ENCODE measurements at places on chromosomes 7 and 10. TPM values are rescaled to one million over a fixed set of nuclear protein-coding genes. Genes with fewer than 3 reads are reported as not detected.

DNA sequence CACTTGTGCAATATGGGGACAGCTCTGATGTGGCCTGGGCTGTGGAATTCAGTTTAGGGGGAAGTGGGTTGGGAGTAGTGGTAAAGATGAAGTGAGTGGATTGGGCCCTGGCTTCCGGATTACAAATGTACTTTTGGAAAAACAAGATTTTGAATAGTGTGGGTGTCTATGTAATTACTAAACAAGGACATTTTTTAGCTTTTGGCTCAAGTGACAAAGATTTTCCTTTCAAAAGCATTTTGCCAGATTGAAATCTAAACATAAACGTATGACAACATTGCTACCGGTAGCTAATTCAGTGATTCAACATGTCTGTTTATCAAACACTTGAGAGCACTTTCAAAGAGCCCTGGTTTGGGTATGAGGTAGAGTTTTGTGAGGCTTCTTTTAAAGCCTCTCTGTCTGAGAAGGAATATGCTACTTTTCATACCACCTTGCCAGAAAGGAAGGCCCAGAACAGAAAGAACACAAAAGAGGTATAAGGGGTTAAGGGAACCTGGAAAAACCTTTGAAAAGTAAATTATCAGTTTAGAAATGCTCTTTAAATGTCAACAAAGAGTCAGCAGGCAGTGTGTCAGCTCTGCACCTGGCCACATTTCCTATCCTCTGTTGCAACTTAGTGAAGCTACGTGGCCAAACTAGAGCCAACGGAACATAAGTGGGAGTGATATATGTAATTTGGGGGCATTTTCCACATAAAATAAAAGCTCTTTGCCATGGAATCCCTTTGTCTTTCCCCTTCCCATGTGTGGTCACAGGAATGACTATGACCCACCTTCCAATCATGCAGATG is 516.1 kb downstream of the NRG3 start:
- no peak for DNase-seq

Gene GCK
- not detected for total RNA-seq

- DNase-seq, result no peak
Observed at GRCh38 chr7:146345251-146345650, 228.7 kb downstream of the CNTNAP2 start.

GRCh38 chr10:123835575-123835974 is 56.0 kb downstream of the CPXM2 start:
- no peak for DNase-seq

Gene VIM
- total RNA-seq, result 0.54 TPM

DNA sequence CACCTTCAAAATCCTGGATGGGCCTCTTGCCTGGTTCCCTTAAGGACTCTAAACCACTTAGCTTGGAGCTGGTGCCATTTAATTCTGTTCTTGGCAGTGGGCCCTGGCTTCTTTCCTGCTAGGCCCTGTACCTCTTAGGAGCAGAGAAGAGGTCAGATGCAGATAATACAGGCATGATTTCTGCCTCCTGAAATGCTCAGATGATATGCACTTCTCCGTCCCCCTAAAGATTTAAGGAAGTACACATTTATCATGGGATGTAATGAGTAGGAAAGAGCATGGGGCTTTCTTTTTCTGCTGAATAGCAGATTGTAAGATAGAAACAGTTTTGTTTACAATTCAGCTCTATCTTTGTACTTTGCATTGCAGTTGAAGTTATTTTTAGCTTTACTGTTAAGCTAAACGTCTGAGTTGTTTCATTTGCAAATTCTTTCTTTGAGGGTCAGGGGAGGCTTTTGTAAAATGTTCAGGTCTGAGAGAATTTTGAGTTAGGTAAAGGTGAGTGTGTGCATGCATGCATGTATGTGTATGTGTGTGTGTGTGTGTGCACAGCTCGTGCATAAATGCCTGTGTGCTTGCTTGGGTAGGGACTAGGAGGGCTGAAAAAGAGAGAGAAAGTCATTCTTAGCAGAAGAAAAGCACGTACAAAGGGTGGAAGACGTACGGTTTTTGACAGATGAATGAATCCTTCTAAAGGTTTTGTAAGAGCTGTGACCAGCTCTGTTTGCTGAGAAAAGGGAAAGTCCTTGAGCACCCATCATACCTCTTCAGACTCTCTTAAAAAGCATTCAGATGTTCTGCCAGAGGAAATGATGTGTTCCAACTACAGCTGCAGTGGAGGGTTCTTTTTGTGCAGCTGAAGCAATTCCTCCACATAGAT is 364.2 kb downstream of the AUTS2 start:
- DNase-seq, result no peak

GRCh38 chr10:68301790-68302502 is 29.9 kb upstream of the HNRNPH3 start:
- DNase-seq, result peak; percentile 78

- no peak for DNase-seq
Observed at GRCh38 chr10:85849315-85849714, 517.3 kb downstream of the GRID1 start.

Gene MRLN
- not detected for total RNA-seq

GRCh38 chr7:123773481-123773880 is 24.7 kb upstream of the WASL start:
- no peak for DNase-seq

Gene CALML5
- total RNA-seq, result not detected

GRCh38 chr10:17431871-17432311 is 22.5 kb downstream of the ST8SIA6 start:
- DNase-seq, result peak; percentile 46

DNA sequence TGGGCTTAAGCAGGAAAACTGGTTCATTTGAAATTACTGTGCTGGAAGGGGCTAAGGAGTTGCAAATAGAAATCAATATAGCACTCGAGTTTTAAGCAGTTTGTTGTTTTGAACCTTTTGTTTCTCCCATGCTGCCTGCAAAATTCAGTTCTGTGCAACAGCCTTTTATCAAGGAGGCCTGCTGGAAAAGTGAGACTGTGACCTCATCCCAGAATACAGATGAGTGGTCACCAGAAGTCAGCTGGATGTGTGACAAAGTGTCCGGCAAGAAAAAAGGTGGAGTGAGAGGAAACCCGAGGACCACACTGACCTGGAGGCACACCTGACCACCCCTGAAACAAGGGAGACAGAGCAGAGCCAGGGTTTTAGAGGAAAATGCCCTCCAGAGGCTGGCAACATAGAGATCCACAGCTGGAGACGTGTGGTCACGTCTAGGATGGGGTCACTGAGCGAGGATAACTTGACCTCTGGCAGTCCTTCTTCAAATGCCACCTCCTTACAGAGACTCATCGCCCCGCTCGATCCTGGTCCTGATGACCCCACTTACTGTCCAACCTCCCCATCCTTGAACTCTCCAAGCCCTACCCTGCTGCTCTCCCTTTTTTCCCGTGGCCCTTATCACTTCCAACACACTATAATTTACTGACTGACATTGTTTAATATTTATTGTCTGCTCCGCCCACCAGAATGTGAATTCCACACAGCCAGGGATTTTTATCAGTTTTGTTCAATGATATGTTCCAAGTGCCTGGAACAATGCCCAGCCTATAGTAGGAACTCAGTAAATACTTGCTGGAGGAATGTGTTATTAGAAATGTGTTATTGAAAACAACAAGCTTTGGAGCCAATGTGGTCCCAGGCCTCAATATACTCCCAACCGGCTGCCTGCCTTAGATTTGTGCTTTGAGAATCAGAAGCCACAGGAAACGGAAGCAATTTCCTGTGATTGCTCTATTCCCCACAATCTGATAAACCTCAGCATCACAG is 243.8 kb downstream of the GLI3 start:
- DNase-seq, result no peak

DNA sequence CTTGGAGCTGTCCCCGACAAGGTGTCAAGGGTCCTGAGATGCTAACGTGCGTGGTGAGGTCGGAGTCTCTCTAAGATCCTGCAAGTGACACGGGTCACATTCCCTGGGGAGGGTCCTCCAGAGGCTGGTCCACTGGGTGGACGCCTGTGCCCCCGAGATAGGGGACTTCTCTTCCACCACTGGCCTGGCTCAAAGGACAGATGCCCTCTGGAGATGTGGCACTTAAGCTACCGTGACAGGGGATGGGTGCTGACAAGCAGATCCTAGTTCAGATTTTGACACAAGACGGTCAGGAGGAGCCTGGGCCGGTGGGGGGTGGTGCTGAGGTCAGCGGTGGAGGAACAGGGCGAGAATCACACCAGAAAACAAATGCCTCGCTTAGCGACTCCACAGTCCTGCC is 178.0 kb downstream of the ADARB2 start:
- no peak for DNase-seq

Data from Karpas-422 (cell line).